ENCODE measurements at places on chromosomes 3 and 15. TPM values are rescaled to one million over a fixed set of nuclear protein-coding genes. Genes with fewer than 3 reads are reported as not detected.
A peak's percentile ranks its signal among the peaks of the same experiment; 100 is the strongest.

DNA sequence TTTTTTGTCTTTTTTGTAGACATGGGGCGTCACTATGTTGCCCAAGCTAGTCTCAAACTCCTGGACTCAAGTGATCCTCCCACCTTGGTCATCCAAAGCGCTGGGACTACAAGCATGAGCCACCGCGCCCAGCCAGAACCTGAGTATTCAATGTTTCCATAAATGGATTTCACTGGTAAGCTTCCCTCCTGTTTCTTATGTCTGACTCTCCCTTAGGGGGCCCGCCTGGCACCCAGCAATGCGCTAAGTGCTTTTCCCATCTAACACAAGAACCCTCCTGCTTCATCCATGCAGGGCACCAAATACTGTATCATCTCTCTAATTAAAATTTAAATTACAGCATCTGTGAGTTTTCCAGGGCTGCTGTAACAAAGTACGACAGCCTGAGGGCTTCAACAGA lies 44.9 kb downstream of the KLF15 start:
- H3K36me3 ChIP-seq, result no peaks in the 10 kb centered on the region
- H3K4me1 ChIP-seq, result no peaks in the 10 kb centered on the region
- no peaks in the 10 kb centered on the region for H3K27me3 ChIP-seq
- DNase-seq, result no peak

GRCh38 chr15:59371458-59372351 lies 966 bp downstream of the MYO1E start:
- H3K4me1 ChIP-seq, result peaks cover 66% of the 10 kb centered on the region
- H3K4me3 ChIP-seq, result peak overlapping the region; percentile 97
- no peak for DNase-seq
- peaks cover 9% of the 10 kb centered on the region for H3K36me3 ChIP-seq

DNA sequence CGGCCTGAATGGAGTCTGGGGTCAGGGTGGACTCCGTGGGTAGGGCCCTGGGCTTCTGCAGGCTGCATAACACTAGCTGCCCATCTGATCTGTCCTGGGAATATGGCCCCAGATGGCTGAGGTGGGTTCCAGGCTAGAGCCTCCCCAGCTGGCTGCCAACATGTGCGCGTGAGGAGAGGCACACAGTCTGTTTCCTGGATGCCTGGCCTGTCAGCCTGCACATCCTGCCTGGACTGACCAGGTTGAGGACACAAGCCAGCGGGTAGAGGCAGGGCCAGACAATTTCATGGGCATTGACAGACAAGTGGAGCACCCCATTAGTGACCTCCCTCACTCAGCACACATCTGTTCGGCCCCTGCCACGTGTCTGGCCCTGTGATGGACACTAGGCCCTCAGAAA lies 29.8 kb upstream of the RPL29 start:
- no peaks in the 10 kb centered on the region for H3K36me3 ChIP-seq
- H3K4me3 ChIP-seq, result no peak overlapping the region
- no peaks in the 10 kb centered on the region for H3K27me3 ChIP-seq
- H3K4me1 ChIP-seq, result peaks cover 23% of the 10 kb centered on the region
- DNase-seq, result no peak

- no peaks in the 10 kb centered on the region for H3K36me3 ChIP-seq
- no peaks in the 10 kb centered on the region for H3K27me3 ChIP-seq
- DNase-seq, result no peak
- H3K27ac ChIP-seq, result no peak overlapping the region
- H3K4me3 ChIP-seq, result no peak overlapping the region
Observed at GRCh38 chr3:73235768-73236167, 174.3 kb downstream of the EBLN2 start.

DNA sequence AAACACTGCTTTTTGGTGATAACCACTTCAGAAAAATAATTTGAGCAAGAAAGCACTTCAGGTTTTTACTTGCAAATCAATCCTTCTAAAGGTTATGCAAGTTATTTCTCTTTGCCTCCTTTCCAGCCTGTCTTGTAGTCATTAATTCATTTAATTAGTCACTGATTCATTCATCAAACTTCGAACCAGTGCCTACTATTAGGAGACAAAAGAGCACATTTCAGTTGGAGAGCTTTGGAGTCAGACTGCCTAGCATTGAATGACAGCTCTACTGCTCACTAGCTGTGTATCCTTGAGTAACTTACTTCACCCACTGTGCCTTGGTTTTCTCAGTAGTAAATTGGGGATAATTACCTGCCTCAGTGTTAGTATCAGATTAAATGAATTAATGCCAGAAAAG lies 14.9 kb upstream of the LRRC58 start:
- peaks cover 2% of the 10 kb centered on the region for H3K36me3 ChIP-seq
- no peaks in the 10 kb centered on the region for H3K27me3 ChIP-seq
- H3K4me1 ChIP-seq, result no peaks in the 10 kb centered on the region

DNA sequence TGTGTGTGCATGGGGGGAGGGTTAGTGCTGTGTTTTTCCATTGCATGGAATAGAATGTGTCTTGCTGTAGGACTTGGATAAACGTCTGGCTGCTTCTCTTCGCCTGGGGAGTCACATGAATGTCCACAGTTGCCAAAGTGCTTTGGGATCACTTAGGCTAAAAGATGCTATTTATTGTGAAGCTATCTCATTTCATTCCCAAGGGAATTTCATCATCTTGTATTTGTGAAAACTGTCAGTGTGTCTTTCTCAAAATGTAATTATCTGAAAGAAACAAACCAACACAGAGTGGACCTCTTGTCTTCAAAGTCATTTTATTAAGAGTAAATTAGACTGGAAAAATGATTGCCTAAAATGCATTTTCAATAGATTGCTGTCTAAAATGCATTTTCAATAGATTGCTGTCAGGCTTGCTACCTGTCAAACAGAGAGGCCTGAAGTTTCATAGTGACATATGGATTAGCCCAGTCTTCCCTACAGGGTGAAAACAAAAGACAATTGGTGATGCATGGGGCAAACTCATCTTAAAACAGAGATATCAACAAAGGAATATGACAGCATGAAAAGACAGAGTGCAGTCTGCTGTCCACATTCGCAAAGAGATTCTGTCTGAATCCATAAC lies 117.1 kb upstream of the GOLIM4 start:
- no peak overlapping the region for H3K27ac ChIP-seq
- H3K27me3 ChIP-seq, result peaks cover under 1% of the 10 kb centered on the region
- DNase-seq, result no peak
- no peaks in the 10 kb centered on the region for H3K36me3 ChIP-seq
- no peak overlapping the region for H3K4me3 ChIP-seq
- peaks cover 4% of the 10 kb centered on the region for H3K4me1 ChIP-seq

DNA sequence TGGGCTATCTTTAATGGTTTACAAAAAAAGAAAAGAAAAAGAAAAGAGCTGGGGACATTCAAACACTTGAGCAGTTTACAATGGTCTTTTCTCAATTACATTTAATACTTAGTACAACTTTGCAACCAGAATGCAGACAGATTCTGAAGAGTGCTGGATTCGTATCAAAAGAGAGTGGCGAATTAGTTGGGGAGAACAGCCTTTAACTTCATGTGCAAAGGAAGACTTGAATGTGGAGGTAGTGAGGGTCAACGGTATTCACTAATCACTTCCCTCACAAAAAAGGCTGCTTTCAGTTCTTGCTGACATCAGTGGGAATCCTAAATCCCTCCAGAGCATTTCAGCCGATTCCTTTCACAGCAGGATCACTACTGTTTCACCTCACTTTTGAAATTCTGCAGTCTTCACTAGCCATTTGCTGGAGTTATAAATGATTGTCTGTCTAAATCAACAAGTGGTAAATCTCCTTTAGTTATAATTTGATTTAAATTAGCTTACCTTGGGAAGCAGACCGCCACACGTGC lies 323.0 kb upstream of the SEMA6D start:
- H3K27ac ChIP-seq, result no peak overlapping the region
- no peaks in the 10 kb centered on the region for H3K36me3 ChIP-seq
- H3K4me1 ChIP-seq, result no peaks in the 10 kb centered on the region
- DNase-seq, result no peak
- no peak overlapping the region for H3K4me3 ChIP-seq

GRCh38 chr3:53936347-53936746 lies 44.7 kb upstream of the SELENOK start:
- no peak for DNase-seq
- H3K27me3 ChIP-seq, result peaks cover 25% of the 10 kb centered on the region
- no peaks in the 10 kb centered on the region for H3K36me3 ChIP-seq
- no peak overlapping the region for H3K27ac ChIP-seq
- H3K4me3 ChIP-seq, result no peak overlapping the region

DNA sequence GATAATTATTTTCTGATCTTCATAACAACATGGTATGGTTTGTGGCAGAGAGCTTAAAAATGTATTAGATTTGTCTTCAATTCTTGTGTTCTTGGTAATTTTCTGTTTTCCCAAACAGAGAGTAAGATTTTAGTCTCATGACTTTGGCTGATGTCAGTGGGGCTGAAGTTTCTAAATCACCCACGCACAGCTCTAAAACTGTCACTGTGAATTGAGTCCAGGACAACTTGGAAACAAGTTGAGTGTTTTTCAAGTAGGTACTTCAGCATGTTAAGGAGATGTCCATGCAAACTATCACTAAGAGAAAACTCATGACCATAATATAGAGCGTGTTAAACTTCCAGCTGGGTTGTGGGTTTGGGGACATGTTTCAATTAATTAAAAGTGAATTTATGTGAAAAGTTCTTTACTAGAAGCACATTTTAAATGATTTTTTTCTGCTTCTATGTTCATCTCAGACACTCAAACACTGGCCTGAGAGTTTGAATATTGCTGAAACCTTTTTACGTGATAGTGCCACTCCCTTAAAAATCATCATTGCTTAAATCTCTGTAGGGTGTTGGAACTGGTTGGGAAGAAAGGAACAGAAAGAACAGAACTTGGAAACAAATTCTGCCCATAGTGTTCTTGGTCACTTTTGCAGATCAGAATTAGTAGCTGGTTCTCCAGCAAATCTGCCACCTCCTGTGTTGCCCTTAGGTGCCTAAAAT lies 89.8 kb downstream of the KLHL25 start:
- H3K4me1 ChIP-seq, result peaks cover 88% of the 10 kb centered on the region
- H3K27me3 ChIP-seq, result no peaks in the 10 kb centered on the region
- peaks cover 54% of the 10 kb centered on the region for H3K36me3 ChIP-seq
- H3K27ac ChIP-seq, result peak overlapping the region; percentile 89

- no peak overlapping the region for H3K27ac ChIP-seq
- no peaks in the 10 kb centered on the region for H3K27me3 ChIP-seq
- peaks cover 30% of the 10 kb centered on the region for H3K36me3 ChIP-seq
- no peak for DNase-seq
Observed at GRCh38 chr15:74655424-74655823, 39.8 kb downstream of the CLK3 start.

- no peak for DNase-seq
- no peaks in the 10 kb centered on the region for H3K27me3 ChIP-seq
- H3K36me3 ChIP-seq, result peaks cover 8% of the 10 kb centered on the region
- no peak overlapping the region for H3K4me3 ChIP-seq
Observed at GRCh38 chr15:101191242-101191641, 60.6 kb downstream of the CHSY1 start.

Gene AGBL1
- total RNA-seq, result not detected

Gene WDR72
- total RNA-seq, result not detected

Gene GNAT1
- total RNA-seq, result not detected

Gene ZBTB11
- 28.7 TPM for total RNA-seq

Gene CCDC39
- total RNA-seq, result not detected

Data from activated B cell treated with CpG ODN at 0.5 μM for 24 hours (primary cell).